Stimulated activated CD8-positive, alpha-beta memory T cell treated with anti-CD3 and anti-CD28 coated beads, Interleukin-4, amount 100 ng/mL, for 4 hours (primary cell): ENCODE measurements at places on chromosomes 5 and 9.
A peak's percentile ranks its signal among the peaks of the same experiment; 100 is the strongest.

DNA sequence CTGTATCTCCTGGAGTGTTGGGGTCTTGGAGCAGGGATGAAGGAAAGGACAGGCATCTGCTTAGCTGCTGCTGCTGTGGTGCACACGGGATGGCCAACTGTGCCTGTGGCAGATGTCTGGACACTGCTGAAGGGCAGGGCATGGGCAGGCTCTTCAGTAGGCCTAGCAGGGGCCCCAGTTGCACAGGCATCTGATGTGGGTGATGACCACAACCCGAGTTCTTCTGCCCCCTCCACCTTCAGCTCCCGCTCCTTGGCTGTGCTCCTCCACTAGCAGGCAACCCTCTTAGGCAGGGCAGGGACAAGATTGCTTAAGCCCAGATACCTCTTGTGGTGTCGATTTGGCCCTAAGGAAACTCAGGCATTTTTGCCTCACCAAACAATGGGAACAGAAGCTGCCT lies 9.0 kb upstream of the MEGF10 start:
- DNase-seq: no peak

DNA sequence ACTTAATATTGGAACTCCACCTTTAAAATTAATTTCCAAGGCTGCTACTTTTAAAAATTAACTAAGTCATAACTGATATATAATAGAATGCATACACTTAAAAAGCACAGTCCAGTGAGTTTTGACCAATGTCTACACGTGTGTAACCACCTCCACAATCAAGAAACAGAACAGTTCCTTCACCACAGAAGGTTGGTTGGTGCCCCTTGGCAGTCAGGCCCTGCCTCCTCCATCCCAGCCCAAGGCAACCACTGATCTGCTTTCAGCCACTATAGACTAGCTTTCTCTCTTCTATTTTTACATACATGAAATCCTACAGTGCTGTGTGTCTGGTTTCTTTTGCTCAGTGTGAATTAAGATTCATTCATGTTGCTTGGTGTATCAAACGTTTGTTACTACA lies 215.2 kb downstream of the CRB2 start:
- no peak for DNase-seq

DNA sequence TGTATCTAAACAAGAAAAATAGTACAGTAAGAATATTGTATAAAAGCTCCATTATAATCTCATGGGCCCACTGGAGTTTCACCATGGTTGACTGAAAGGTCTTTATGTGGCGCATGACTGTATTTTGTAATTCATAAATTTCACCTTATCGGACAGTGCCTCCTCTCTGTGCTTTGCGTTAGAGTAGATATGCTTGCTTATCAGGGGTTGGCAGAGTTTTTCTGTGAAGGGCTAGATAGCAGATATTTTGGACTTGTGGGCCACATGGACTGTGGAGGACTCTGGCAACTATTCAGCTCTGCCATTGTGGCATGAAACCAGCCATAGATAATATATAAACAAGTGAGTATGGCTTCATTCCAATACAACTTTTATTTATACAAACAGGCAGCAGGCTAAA lies 23.2 kb downstream of the GAPVD1 start:
- DNase-seq: no peak

DNA sequence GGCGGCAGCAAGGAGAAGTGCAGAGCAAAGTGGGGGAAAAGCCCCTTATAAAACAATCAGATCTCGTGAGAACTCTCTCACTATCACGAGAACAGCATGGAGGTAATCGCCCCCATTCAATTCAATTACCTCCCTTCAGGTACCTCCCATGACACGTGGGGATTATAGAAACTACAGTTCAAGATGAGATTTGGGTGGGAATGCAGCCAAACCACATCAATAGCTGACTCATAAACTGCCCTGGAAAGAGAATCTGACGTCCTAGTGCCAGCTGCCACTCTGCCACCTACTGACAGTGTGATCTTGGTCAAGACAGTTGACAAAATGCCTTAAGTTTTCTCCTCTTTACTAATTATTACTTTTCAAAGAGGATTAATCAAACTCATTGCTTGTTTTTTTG lies 128.3 kb downstream of the GPBP1 start:
- peak; percentile 3 for DNase-seq

- DNase-seq: no peak
Measured at GRCh38 chr9:4148751-4149150, 151.1 kb downstream of the GLIS3 start.

DNA sequence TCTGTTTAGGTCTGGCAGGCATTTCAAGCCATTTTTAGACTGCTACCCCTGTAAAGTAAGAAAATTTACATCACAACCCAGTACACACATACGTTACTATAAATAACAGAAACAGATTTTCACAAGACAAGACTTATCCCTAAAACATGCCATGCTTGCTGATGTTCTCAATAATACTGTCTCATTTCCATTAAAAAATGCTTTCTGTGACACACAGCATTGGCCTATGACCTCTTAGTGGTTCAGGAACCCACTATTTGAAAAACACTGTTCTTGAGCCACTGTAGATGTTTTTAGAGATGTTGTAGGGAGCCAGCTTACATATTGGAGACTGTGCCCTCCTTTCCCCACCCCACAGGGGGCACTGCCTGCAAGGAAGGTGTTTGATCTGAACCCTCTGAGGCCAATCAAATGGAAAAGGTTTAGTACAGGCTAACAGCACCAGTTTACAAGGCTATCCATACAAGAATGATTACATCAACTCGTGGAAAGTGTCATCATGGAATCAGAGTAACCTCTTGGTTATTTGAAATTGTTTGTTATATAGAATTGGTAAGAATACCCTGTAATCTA lies 30.8 kb downstream of the ZSWIM6 start:
- no peak for DNase-seq

GRCh38 chr9:133089271-133089671 lies 27.5 kb downstream of the CEL start:
- no peak for DNase-seq

GRCh38 chr5:180642181-180642775 lies 7.1 kb downstream of the FLT4 start:
- no peak for DNase-seq

GRCh38 chr5:56607074-56607473 lies 208.3 kb upstream of the MAP3K1 start:
- no peak for DNase-seq

GRCh38 chr9:13929013-13929412 lies 384.9 kb downstream of the NFIB start:
- DNase-seq: no peak

- DNase-seq: no peak
Measured at GRCh38 chr5:157253547-157253946, 12.4 kb upstream of the CYFIP2 start.

DNA sequence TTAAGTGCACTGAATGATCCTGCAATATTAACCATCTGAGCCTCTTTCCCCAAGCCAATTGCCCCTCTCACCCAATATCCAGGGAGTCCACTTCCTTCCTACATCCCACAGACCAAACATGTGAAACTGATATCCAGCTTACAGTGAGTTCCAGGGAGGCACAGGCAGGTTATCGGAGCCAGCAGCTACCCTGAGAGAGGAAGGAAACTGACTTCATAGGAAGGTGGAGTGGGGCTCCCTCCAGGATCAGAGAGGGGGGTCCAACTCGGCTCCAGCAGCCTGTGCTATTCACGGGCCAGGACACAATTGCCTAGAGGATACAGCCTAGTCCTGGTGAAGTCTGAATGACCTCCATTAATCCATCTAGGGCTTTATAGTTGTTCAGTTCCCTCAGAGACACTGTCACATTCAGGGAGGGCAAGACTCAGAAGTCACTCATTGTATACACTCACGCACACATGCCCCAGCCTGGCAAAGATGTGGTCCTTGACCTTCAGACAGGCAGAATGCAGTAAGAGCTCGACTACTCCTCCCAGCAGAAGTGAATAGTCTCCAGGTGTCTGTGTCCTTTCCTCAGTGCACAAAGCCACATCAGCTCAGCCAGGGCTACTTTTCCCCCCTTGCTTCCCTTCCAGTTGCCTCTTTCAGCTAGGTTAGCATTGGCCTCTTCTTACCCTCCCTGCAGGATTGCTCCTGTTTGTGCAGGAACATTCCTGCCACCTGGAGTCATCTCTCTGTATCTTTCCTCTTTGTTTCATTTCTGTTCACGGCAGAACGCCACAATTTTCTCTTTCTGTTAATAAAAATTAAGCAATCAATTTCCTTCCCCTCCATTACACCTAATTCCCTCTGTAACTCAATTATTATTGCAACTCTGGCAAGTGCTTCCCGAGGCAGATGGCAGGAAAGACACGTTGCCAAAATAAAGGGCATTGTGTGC lies 501.7 kb downstream of the ARHGEF28 start:
- no peak for DNase-seq

- no peak for DNase-seq
Measured at GRCh38 chr5:63820577-63820976, 141.7 kb downstream of the HTR1A start.

DNA sequence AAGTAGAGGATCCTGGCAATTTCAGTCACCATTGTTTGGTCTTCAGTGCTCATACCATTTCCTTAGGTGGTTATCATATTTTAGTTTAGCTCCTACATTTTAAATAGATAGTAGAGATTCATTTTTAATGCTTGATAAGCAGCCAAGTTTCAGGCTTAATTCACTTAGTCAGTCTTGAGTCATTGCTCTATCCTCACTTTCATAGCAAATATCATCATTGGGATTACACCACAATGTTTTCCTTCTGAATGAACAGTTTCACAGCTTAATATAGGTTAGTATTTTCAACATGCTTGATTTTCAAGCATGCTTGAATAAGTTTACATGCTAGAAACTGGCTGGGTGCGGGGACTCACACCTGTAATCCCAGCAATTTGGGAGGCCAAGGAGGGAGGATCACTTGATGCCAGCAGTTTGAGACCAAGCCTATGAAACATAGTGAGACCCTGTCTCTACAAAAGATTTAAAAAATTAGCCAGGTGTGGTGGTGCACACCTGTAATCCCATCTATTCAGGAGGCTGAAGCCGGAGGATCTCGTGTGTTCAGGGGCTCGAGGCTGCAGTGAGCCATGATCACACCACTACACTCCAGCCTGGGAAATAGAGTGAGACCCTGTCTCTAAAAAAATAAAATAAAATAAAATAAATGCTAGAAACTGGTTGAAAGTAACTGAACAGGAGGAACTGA lies 339.9 kb downstream of the ADGRV1 start:
- DNase-seq: no peak

GRCh38 chr5:140417235-140417634 lies 15.6 kb downstream of the ANKHD1 start:
- DNase-seq: no peak

GRCh38 chr5:133321833-133322420 lies 270.1 kb downstream of the HSPA4 start:
- no peak for DNase-seq

- no peak for DNase-seq
Measured at GRCh38 chr9:106575823-106576222, 287.1 kb upstream of the ZNF462 start.

DNA sequence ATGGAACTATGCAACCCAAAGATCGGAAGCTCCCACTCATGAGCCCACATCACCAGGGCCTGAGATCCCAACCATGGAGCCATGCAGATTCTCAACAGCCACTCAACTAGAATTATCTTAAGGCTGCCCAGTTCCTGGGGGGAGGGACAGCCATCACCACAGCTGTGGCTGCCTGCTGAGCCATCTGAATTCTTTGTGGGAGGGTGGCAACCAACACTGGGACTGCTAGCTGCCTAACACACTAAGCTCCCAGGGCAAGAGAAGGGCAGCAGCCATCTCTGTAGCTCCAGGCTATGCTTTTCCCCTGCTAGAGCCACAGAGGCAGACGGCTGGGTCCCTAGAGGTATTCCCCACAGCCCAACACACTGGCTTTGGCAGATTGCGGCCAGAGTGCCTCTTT lies 251.3 kb upstream of the GRAMD2B start:
- no peak for DNase-seq

- no peak for DNase-seq
Measured at GRCh38 chr5:145937432-145938250, 1.3 kb downstream of the SH3RF2 start.

- DNase-seq: no peak
Measured at GRCh38 chr9:136650021-136650420, 12.7 kb upstream of the EGFL7 start.

DNA sequence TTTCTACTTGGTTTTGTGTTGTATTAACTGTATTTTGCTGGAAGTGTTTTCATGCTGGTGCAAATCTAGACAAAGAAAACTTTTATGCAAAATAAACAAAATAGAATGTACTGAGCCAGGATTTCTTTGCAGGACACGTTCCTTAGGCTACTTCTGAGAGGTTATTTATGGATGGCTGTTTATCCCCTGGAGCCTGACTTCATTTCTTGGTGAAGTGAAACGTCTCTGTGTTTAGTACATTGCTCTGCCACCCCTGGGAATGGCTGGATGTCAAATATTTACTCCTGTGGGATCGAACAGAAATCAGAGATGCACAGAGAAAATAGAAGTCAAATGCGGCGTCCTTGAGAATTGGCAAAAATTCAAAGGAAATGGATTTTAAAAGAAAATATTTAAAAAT lies 327.1 kb upstream of the MPDZ start:
- DNase-seq: no peak

- no peak for DNase-seq
Measured at GRCh38 chr5:167608390-167609272, 682.8 kb upstream of the WWC1 start.

DNA sequence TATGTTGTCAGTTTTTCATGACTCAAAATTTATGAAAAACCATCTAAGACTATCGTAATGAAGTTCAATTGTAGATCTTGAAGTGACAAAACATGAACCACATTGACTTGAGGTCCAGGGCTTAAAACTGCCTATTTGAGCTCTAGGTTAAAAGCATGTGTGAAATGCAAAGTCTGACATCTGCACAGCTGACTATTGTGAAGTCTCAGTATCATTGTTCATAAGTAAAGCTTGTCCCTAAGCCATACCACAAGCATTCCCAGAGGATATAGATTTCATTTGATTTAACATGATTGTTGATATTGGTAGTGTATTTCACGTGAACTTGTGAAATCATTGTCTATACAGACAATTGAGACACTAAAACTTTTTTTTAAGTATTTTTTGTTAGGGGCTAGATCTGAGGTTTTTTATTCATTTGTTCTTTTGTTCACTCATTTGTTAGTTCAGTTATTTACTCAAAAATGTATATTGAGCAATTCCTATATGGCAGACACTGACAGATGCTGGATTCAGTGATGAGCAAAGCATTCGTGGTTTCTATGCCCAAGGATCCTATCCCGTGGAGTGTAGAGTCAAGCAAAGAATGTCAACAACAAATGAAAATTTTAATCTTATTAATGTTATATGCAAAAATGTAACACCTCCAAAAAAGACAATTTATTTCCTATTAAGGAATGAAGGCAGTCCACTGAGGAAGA lies 485.2 kb downstream of the RAB3C start:
- DNase-seq: no peak
